ENCODE measurements at places on chromosomes 5 and 9. TPM values are rescaled to one million over a fixed set of nuclear protein-coding genes. Genes with fewer than 3 reads are reported as not detected.

The PGGT1B gene
- 11.0 TPM for total RNA-seq

The STKLD1 gene
- total RNA-seq = under 0.01 TPM

The FAM219A gene
- 9.6 TPM for total RNA-seq

The FCN2 gene
- total RNA-seq = not detected

The LHX2 gene
- not detected for total RNA-seq
